ENCODE measurements at places on chromosomes 16 and 17. TPM values are rescaled to one million over a fixed set of nuclear protein-coding genes. Genes with fewer than 3 reads are reported as not detected.

The TM4SF5 gene
- total RNA-seq: not detected

The C16orf78 gene
- total RNA-seq: not detected

The NEUROD2 gene
- 6.3 TPM for total RNA-seq

The RAPGEFL1 gene
- 25.3 TPM for total RNA-seq

The BTBD17 gene
- total RNA-seq: 310 TPM

The ODF4 gene
- total RNA-seq: not detected

The ZFHX3 gene
- total RNA-seq: 6.8 TPM

The ITGA2B gene
- total RNA-seq: 7.1 TPM

The USP7 gene
- 167 TPM for total RNA-seq

The TLCD2 gene
- 0.96 TPM for total RNA-seq

The CDK3 gene
- total RNA-seq: 7.1 TPM

The GAST gene
- not detected for total RNA-seq

The ELOB gene
- 183 TPM for total RNA-seq

The TP53TG3B gene
- total RNA-seq: not detected

The OSGIN1 gene
- not detected for total RNA-seq

The PYY gene
- not detected for total RNA-seq

The FOXN1 gene
- not detected for total RNA-seq

The YWHAE gene
- total RNA-seq: 1,106 TPM

The KRT38 gene
- not detected for total RNA-seq

The GAS2L2 gene
- total RNA-seq: 0.27 TPM

- DNase-seq: no peak
These were observed 223.3 kb upstream of the KCNJ16 start for GRCh38 chr17:69851736-69852135.

GRCh38 chr17:73562896-73563295 lies 81.3 kb downstream of the SDK2 start:
- no peak for DNase-seq

GRCh38 chr17:34607917-34608316 lies 28.5 kb downstream of the TMEM132E start:
- no peak for DNase-seq

- no peak for DNase-seq
These were observed 29.3 kb upstream of the RBL2 start for GRCh38 chr16:53404959-53405358.

DNA sequence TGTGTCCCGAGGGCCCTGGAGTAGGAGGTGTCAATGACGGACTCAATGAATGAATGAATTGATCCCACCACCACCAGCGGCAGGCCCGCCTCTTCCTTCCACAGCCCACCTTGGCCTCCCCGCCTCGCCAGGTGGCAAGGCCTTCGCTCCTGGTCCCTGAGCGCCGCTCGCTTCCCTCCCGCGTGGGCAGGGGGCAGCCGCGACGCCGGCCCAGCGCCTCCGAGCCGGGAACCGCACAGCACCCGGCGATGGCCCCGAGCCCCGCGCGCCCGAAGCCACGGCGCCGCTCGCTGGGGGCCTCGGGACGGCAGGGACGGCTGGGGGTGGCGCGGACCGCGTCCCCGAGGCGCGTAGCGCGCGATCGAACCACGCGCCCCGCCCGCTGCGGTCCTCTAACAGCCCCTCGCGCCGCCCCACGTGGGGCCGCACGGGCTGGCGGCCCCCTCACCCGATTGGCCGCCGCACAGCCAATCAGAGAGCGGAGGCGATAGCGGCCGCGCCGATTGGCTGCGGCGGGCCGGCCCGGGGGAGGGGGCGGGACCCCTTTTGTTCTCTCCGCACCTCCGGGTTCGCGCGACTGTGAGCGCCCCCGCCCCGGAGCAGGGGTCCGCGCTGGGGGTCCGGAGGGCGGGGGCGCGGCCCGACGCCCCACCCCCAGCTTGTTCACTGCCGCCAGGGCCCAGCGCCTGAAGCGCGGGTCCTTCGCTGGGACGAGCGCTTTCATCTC lies 31.4 kb downstream of the ACTG1 start:
- peak; percentile 82 for DNase-seq

GRCh38 chr17:47834756-47835155 lies 3.3 kb downstream of the LRRC46 start:
- DNase-seq: no peak

DNA sequence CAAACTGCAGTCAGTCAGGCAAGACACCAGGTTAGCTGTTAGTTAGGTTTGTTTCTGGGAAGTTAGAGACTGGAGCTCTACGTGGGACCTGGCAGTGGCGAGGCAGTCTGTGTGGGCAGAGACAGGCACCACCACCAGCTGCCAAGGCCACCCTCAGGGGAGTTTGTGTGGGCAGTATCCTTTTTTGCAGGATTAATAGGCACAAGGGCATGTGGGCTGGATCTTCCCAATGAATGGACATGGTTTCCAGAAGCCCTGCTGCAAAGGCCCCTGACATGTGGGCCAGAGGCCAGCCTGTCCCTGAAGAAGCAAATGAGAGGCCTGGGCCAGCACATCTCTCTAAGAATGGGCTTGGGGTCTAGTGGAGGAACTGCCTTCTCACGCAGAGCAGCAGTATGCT lies 19.2 kb upstream of the SREBF1 start:
- no peak for DNase-seq

- peak; percentile 86 for DNase-seq
These were observed 45.8 kb downstream of the AKAP1 start for GRCh38 chr17:57130708-57131461.

DNA sequence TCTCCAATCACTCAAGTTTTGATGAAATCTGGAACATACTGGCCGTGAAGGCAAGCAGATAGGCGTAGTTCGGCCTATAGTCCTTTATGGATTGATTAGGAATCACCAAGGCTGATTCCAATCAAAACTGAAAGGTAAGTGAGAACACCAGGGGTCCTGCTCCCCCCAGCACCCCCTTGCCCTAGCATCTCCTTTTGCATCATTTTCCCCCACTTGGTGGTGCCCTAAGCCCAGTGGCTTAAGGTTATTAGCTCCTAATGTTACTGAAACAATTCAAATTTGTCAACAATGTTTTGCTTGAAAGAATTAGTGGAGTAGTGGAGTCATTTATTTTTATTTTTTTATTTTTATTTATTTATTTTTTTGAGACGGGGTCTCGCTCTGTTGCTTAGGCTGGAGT lies 4.9 kb downstream of the SLFN14 start:
- DNase-seq: no peak

GRCh38 chr16:27483624-27484023 lies 66.1 kb downstream of the GTF3C1 start:
- no peak for DNase-seq

- DNase-seq: no peak
These were observed 26.2 kb upstream of the TXNDC11 start for GRCh38 chr16:11768849-11769248.

DNA sequence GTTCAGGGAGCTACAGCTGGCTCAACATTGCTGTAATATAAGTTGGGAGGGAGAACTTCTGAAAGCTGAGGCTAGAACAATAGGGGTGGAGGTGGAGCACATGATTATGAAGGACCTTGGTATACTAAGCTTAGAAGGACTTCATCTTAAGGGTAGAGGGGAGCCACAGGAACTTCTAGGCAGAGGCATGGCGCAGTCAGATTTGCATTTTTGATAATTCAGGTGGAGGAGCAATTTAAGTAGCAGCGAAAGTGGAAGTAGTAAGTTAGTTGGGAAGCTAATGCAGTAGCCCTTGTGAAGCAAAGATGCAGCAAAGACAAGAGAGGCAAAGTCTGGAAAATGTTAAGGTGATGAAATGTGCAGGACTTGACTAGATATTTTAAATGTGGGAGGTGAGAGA lies 144.1 kb downstream of the SPECC1 start:
- DNase-seq: no peak

GRCh38 chr16:31413381-31413780 lies 14.8 kb downstream of the COX6A2 start:
- no peak for DNase-seq

GRCh38 chr17:42817866-42818265 lies 6.2 kb downstream of the BECN1 start:
- no peak for DNase-seq

GRCh38 chr17:55398689-55399088 lies 22.9 kb downstream of the MMD start:
- no peak for DNase-seq

GRCh38 chr16:13077816-13078215 lies 176.4 kb downstream of the SHISA9 start:
- DNase-seq: no peak

- no peak for DNase-seq
These were observed 25.0 kb downstream of the MAP3K3 start for GRCh38 chr17:63647065-63647725.

- no peak for DNase-seq
These were observed 2.2 kb upstream of the C17orf58 start for GRCh38 chr17:67998466-67998865.

DNA sequence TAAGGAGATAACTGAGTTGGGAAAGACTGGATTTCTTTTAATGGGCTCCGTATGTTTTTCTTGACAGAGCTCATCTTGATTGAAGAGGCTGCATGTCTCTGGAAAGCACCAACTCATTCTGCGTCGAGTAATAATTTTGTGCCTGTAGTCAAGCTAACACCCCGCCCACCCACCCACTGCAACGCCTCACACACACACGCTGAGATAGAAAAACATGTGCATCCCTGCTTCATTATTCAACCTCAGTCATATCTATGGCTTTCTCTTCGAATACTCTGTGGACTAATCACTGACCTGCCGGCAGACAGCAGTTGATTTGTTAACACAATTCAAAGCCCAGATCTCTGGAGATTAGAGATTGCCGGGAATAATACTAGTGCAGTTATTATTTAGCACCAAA lies 220.2 kb upstream of the TOM1L1 start:
- DNase-seq: no peak

- no peak for DNase-seq
These were observed 520.6 kb upstream of the SOX9 start for GRCh38 chr17:71600137-71600789.

DNA sequence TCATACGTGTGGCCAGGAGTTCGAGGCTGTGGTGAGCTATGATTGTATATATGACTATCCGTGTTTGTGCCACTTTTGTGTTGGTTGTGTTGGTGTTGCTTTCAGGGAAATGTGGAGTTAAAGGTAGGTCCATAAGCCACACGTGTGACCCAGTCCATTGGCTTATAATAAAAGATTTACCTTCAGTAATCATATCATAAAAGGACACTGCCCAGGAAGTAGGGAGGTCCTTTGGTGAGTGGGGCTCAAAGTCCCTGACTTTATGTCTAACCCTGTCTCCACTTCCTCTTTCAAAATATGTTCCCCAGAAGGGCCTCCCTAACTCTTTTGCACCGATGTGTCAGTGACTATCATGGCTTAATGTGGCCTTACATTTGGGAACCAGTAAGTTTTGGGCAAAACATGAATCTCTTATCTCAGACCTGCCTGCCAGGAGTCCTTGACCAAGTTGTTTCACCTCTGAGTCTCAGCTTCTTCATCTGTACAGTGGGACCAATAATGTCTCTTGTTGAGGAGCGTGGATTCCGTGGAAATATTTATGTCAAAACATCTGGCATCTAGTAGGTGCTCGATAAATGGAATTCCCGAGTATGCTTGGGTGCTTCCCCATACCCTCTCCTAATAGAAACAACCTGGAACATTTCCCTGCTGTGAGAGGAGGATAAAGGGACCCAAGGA lies 4.8 kb downstream of the TNP2 start:
- no peak for DNase-seq

DNA sequence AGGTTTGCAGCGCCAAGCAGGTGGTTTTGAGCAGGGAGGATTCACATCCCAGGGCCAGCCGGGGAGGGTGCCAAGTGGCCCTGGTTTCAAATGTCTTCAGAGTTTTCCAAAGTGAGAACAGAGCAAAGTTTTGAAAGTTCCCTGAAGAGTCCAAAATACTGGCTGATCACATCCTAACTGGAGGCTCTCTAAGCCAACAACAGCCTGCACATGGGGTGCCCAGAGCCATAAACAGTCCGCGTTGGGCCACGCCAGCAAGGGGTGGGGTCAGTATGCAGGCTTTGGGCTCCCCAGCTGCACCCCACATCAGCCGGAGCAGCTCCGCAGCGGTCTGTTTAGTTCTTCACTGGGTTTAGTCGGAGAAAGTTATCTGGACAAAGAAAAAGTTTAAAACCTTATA lies 150.9 kb downstream of the C16orf95 start:
- DNase-seq: no peak

DNA sequence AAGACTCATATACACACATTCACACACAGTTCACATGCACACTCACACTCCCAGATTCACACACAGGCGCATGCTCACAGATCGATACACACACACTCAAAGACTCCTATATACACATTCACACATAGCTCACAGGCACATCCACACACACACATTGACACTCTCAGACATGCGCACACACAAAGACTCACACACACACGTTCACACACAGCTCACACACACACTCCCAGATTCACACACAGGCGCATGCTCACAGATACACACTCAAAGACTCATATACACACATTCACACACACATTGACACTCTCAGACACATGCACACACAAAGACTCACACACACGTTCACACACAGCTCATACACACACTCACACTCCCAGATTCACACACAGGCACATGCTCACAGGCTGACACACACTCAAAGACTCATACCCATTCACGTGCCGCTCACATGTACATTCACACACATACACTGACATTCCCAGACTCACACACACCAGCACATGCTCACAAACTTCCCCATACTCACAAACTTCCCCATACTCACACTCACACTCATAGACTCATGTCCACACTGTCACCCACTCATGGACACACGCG lies 25.6 kb upstream of the KRT17 start:
- DNase-seq: no peak

- no peak for DNase-seq
These were observed 14.2 kb downstream of the NKIRAS2 start for GRCh38 chr17:42034059-42034458.

- no peak for DNase-seq
These were observed 68.9 kb upstream of the MSI2 start for GRCh38 chr17:57187391-57187790.

DNA sequence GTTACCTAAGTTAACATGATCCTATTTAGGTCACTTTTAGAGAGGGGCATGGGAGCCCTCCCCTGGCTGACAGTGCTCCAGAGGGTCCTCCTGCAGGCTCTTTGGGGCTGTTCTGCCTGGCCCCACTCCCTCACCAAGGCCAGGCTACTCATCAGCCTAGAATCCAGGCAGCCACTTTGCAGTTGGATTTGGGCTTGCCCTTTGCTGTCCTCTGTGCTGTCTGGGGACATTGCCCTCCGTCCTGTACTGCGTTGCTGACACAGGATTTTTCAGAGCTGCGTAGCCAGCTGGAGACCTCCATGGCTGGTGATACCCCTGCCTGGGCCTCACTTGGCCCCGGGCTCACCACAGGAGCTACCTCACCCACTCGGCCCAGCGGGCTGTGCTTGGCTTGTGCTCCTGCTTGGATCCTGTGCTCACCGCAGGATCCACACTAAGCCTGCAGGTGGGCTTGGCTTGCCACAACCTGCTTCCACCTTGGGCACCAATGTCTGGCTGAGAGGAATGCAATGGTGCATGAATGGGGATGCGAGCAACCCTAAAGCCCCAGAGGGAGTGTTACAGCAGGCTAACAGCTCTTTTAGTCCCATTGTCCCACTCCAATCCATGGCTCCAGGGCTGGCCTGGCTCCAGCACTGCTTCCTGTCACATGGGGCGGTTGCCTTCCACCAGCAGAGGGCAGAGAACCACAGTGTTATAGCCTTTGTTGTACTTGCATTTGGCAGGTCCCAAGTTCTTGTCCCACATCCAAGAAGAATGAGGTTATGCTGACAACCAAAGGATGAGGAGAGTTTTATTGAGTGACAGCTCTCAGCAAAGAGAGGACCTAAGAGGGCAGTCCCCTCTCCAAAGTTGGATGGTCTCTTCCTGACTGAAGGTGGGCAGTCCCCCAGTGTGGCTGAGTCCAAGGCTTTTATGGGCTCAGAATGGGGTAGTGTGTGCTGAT lies 21.5 kb downstream of the CCL4 start:
- DNase-seq: no peak

GRCh38 chr17:4562015-4562969 lies 1.9 kb upstream of the GGT6 start:
- no peak for DNase-seq

GRCh38 chr16:29154088-29154487 lies 169.2 kb downstream of the LAT start:
- no peak for DNase-seq
